ENCODE measurements at places on chromosomes 3 and 15.

DNA sequence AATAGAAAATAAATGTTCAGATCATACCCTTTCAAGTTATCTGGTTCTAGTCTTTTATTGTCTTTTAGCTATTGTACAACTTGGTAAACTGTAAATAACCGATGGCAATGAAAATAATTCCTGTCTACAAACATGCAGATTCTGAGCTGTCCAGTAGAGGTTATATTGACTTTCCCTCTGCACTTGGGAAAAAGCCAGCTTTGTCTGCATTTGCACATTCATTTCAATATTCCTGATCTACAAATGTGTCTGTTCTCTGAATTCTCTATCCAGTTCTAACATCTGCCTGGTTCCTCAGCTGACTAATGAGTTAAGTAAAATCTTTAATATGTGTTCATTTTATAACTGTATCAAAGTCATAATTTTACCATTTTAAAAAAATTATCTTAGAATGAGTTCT is 408.5 kb downstream of the ERC2 start:
- DNase-seq = no peak

DNA sequence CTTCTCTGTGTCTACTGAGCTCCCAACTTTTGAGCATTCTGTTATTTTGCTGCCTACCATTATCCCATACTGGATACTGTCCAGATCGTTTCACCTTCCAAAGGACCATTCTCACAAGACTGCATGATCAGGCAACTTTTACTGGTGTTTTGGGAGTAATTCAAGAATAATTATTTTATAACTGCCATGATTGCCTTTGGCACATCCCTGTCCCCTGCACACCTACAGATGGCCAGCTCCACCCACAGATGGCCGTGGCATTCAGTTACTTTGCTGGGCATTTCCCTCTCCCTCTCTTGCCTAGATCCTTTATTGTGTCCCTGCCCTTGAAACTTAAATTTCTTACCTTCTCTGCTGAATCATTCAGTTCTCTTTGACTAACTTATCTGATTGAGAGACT is 263.9 kb downstream of the DIPK2A start:
- DNase-seq = no peak

- DNase-seq = no peak
These were observed 10.5 kb downstream of the THOC7 start for GRCh38 chr3:63853106-63853505.

GRCh38 chr3:17619968-17620367 is 122.5 kb downstream of the TBC1D5 start:
- no peak for DNase-seq

GRCh38 chr3:58217209-58217811 is 6.5 kb upstream of the DNASE1L3 start:
- peak; percentile 67 for DNase-seq

All from CD4-positive, alpha-beta T cell treated with Interleukin-21 for 1 hour (primary cell).